Cortex of kidney (tissue), 1 donor: ENCODE measurements at places on chromosomes 13 and 19.

DNA sequence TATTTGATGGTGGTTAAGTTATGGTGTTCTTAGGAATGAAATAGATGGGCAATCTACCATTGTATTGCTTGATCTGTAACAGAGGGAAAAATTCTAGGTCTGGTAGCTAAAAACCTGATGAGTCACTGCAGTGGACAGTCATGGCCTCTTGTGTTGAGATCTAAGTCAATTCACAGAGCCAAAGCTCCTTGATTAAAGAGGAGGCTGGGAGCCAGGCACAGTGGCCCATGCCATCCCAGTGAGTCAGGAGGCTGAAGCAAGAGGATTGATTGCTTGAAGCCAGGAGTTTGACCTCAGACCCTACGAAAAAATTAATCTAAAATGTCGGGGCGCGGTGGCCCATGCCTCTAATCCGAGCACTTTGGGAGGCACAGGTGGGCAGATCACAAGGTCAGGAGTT is 67.1 kb upstream of the KPNA3 start:
- no peak for DNase-seq

- no peak for DNase-seq
These were observed 14.7 kb downstream of the CILP2 start for GRCh38 chr19:19552798-19553197.

- no peak for DNase-seq
These were observed 234.9 kb downstream of the TEX29 start for GRCh38 chr13:111555268-111555808.

GRCh38 chr19:17325881-17326594 is 8.6 kb downstream of the ANO8 start:
- DNase-seq, result no peak

DNA sequence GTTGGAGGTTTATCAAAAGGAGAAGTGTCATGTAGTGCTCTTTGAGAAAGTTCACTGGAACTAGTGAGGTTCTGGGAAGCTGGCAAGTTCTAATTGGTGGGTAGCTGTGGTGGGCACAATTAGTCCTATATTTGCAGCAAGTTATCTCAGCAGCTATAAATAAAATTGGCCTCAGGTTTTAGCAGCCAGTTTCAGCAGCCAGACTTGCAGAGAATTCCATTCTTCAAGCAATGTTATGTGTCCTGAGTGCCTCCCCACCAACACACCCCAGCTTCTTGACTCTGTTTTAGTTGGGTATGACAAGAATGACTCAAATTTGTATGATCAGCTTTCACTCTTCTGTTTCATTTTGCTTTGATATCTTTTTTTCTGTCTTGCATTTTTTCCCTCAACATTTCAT is 4.7 kb downstream of the IFT88 start:
- no peak for DNase-seq

GRCh38 chr13:112902669-112903068 is 66.3 kb upstream of the MCF2L start:
- DNase-seq, result no peak

DNA sequence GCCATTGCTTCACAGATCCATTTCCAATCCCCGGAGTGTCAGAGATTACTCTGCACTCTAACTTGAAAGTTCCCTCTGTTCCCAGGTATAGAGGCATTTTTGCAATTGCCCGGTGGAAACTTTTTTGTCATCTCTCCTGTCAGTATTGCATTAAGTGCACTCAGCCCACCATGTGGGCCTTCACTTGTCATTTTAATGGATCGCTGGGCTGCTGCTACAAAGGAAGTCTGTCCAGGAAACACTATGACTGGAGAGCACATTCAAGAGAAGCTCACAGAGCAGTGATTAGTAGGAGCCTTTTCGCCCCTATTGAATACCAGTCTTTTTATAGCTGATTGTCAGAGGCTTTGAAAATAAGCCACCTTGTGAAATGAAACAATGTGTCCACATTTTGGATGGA is 180.9 kb downstream of the B3GLCT start:
- no peak for DNase-seq

DNA sequence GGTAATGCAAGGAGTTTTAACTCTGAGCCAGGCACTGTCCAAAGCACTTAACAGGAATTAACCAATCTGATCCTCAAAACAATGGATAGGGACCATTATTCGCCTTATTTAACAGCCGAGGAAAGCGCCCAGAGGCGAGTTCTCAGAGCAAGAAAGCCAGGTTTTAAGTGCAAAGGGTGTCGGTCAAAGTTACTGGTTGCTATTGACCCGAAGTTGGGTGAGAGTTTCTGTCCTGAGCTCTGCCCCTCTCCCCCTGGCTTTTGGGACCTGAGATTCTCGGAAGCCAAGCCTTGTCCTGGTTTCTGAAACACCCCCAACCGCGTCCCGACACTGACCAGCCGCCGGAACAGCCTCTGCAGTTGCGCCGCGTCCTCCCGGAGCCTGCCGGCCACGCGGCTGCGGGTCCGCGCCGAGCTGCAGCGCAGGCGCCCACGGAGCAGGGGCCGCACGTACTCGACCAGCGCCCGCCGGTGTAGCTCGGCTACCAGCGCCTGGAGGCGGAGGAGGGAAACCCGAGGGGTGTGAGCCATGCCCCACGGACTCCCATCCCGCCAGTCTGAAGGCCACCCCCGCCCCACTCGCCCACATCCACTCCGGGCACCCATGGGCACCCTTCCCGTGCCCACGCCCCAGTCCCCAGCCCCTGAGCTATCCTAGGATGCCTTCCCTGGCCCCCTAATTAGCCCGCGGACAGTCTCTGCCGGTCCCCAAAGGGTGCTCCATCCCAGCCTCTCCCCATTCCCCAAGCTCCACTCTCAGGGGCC is 27.8 kb downstream of the EXOC3L2 start:
- no peak for DNase-seq

- no peak for DNase-seq
These were observed 2.6 kb downstream of the AP1M1 start for GRCh38 chr19:16200038-16201010.

DNA sequence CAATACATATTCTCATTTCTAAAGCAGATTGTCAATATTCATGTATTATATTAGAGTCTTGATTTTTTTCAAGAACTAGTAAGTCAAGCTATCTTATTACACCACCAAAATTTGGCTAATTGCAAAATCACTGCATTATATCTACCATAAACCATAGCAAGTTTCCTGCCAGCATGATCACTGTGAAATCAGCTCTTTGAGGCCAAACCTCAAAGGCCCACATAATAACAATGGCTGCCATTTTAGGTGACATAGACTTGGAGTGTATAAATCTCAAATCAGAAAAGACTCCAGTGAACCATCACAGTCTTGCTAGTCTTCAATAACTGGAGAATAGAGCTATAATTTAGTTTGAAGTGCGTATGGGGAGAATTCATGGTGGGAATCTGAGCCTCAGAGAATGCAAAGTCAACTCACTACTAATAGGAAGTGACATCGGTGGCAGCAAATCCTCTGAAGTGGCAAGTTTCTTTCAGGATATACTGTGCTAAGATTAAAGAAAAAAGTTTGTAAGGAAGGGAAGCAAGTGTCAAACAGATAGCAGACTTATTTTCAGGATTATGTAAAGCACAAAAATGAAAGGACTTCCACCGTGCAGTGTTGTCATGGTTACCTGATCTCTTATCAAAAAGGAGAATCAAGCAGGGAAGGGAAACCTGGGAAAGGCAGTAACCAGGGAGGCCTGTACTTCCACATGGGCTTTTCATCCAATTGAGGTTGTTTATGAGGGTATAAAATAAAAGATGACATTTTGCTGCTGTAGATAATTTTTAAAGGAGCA is 117.4 kb upstream of the FNDC3A start:
- DNase-seq, result no peak

DNA sequence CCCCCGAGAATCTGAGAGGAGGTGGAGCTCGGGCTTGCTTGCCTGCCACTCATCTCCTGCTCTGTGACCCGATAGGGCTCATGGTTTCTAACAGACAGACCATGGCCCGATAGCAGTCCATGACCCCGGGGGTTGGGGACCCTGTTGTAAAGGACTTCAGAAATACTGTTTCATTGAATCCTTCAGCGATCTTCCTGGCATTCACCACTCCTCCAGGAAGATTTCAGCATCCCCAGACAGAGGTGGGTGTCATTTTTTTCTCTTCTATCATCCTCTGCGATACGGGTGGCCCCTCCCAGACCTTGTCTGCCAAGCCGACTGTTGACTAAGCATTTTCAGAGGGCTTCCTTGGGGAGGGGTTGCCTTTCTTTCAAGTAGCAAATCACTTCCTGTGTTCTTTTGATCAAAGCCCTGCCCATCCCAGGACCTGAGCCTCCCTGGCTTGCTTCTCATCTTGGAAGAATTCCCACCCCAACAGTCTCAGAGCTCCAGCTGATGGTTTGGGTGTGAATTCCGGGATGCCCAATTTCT is 1.7 kb downstream of the MYO1F start:
- DNase-seq, result no peak

DNA sequence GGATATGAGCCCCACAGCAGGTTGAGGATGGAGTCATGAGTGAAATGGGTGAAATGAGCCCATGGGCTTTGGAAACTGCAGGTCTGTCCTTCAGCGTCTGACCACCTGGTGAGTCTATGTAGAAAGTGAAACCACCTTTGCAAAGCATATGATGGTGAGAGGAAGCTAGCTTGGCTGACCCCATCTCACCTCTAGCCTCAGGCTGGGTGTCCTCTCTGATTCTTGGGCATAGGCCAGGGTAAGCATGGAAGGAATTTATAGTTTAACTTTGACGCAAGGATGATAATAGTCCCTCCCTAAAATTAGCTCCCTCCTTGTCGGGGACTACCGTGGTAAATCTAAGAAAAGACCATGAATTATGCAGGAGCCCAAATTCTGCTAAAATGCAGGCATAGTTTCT is 16.8 kb upstream of the PSG9 start:
- no peak for DNase-seq

DNA sequence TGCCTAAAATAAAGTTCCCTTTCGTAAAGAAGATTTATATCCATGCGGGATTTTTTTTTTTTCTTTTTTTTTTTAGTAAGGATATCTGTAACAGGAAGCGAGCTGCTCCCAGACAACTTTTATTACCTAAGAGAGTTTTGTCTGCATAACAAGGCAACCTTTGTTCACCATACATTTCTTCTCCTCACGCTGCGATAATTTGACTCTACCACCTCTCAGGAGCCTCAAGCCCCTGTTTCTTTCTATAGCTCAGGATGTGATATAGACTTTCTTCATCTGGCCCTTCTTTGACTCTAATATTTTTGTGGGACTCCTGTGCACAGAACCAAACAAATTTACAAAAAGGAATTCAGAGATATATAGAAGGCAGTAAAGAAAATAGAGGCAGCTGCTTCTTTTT is 1053.7 kb upstream of the SPRY2 start:
- no peak for DNase-seq

DNA sequence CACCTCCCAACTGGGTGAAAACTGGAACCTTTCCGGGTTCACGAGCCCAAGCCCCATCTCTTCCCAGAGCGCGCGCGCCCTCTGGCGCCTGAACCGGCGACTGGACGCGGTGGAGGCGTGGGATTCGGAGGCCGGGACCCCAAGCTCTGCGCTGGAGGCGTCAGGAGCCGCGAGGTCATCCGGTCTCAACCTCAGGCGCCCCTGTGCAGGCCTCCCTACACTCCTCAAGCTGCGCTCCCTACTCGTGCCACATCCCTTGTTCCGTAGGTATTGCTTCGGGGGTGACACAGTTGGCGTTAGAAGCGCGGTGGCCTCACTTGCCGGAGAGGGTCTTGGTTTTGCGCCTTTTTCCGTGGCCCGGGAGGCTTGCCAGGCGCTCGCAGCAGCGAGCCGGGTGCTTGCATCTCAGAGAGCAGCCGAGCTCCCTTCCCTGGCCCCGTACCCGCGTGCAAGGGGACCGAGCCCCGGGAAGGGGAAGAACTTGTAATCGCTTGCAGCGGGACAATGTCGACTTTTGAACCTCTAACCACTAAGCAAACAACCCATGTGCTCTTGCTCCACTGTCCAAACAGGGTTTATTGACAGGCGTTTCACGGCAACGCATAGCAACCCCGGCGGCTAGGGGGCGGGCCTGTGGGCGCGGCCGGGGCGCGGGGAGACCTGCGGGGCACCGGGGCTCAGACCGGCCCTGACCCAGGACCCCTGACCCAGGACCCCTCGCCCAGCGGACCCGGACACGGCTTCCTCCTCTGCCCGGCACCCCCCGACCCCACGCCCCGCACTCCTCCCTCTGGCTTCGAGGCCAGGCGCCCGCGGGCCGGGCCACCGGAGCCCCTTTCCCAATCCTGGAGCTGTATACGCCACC is 8.5 kb downstream of the CDX2 start:
- DNase-seq, result no peak

- DNase-seq, result no peak
These were observed 21.4 kb downstream of the LCP1 start for GRCh38 chr13:46160471-46161066.

DNA sequence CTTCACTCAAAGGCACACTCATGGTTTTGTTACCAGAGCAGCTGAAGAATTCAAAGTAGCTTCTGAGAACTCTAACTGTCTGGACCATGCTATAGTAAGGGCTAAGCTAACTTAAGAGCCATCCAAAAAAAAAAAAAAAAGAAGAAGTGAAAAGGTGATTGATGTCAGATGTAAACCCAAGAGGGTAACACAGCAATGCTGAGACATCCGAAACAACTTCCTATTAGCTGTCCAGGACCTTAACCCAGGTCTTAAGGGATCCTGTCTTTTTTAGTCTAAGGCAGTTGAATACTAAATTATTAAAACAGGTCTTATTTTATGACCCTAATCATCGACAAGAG is 11.2 kb upstream of the RAB20 start:
- no peak for DNase-seq

- DNase-seq, result no peak
These were observed 5.1 kb downstream of the DOT1L start for GRCh38 chr19:2168619-2169424.

DNA sequence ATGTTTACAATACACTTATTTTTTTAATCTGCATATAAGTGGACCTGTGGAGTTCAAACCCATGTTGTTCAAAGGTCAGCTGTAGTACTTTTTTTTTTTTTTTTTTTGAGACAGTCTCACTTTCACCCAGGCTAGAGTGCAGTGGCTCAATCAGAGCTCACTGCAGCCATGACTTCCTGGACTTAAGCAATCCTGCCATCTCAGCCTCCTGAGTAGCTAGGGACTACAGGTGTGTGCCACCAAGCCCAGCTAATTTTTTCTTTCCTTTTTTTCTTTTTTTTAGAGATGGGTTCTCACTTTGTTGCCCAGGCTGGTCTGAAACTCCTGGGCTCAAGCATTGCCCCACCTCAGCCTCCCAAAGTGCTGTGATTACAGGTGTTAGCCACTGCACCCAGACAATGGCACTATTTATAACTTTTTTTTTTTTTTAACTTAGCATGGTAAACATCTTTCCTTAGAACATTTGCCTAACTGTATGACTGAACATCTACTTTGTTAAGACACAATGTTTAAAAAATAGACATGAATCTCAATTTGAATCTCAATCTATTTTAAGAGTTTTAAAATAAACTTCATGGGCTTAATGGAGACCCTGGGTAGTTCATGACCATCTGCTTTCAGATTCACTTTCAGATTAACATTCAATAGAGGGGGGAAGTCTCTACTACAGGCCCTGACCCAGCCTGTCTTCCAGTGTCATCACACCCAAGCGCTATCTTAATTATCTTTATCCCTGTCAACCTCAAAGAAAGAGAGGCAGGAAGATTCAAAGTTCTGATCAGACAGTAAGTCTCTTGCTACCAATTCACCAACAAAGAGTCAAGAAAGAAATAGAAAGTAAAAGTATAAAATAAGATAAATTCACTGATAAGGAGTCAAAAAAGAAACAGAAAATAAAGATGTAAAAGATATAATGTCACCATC is 97.7 kb upstream of the DOCK9 start:
- DNase-seq, result no peak
